Activated T-cell treated with anti-CD3 and anti-CD28 coated beads, Interleukin-2, amount 50 U/mL, for 72 hours (primary cell): ENCODE measurements at places on chromosomes 7 and 10. TPM values are rescaled to one million over a fixed set of nuclear protein-coding genes. Genes with fewer than 3 reads are reported as not detected.

SLC35B4 gene
- total RNA-seq, result 18.3 TPM

CYP3A4 gene
- total RNA-seq, result not detected

GNAT3 gene
- not detected for total RNA-seq

AKR1C2 gene
- 0.22 TPM for total RNA-seq

MEIG1 gene
- not detected for total RNA-seq
